ENCODE measurements at places on chromosomes 12 and 14.

DNA sequence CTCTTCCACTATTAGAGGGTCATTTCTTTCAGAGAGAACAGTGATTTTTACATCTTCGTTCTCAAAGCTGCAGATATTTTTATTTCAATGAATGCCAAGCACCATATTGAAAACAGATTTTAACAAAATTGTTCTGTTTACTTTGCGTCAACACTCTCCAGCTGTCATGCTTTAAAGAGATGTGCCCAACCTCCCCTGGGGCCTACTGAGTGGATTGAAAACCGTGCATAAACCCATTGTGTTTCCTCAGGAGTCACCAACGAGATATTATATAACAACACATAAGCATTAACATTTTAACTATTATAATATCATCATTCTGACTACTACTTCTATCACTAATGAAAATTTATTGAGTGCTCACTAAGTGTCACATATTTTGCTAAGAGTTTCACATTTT is 81.6 kb downstream of the MYF5 start:
- DNase-seq, result no peak

GRCh38 chr12:118337194-118337838 is 35.4 kb downstream of the TAOK3 start:
- no peak for DNase-seq

GRCh38 chr12:5163661-5164060 is 120.0 kb downstream of the KCNA5 start:
- DNase-seq, result no peak

DNA sequence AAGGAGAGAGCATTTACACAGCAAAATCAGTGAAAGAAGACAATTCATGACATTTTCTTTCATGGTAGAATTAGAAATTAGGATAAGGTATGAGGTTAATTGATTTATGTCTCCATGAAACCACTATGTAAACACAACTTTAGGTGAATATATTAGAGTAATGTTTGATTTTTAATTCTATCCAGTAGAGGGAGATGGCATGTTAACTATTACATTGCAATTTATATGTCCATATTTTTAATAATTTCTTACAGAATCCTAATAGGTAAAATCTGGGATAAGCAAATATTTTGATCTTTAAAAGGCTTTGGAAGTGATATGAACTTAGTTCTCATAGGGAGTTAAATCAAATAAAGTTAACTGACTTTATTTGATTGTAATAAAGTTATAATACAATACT is 373.4 kb upstream of the PDE3A start:
- DNase-seq, result no peak

GRCh38 chr12:25364529-25365339 is 114.0 kb upstream of the KRAS start:
- no peak for DNase-seq

- DNase-seq, result no peak
Observed at GRCh38 chr12:57850854-57851430, 4.4 kb upstream of the CTDSP2 start.

GRCh38 chr14:33972583-33973081 is 21.8 kb upstream of the EGLN3 start:
- no peak for DNase-seq

- DNase-seq, result peak; percentile 36
Observed at GRCh38 chr12:108129017-108129812, at the start of gene WSCD2. TSS of gene WSCD2 (plus strand) at chr12:108129288. CDS start at chr12:108195833, 66,545 bp downstream.

GRCh38 chr14:71245659-71246361 is 338.6 kb downstream of the PCNX1 start:
- no peak for DNase-seq

DNA sequence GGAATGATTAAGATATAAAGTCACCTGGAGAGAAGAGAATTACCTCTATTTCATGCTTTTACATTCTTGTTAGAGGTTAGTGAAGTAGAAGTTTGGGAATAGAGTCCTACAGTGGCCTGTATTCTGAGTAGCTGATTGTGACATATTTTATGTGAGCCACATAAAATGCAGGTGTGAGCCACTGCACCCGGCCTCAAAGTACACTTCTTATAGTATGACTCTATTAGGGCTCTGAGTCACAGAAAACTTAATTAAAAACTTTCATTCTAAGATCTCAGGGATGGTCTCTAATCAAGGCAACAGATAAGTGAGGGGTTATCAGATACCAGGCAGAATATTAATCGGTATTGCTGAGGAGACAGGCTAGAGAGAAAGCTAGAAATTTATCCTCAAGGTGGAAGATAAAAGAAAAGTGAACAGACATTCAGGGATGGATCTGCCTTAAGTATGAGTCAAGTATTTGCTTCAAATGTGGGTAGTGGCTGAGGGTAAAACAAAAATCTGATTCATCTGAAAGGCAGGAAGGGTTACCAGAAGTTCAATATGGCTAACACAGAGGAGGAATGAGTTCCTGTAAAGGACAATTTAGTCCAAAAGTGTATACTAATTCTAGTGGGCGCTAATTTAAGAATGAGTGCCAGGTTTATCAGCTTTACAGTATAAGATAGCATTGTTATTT is 5.5 kb upstream of the G2E3 start:
- peak; percentile 70 for DNase-seq

DNA sequence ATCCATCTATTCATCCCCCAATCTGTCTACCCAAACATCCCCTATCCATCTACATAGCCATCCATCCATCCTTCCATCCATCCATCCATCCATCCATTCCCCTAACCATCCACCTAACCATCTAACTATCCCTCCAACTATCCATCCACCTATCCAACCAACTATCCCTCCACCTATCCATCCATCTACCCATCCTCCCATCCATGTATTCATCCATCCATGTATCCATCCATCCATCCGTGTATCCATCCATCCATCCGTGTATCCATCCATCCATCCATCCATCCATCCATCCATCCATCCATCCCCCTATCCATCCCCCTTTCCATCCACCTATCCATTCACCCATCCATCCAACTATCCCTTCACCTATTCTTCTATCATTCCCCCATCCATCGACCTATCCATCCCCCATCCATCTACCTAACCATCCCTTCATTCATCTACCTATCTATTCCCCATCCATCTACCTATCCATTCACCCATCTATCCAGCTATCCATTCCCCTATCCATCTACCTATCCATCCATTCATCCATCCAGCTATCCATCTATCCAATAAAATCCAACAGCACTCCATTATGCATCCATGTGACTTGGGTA is 131.7 kb downstream of the VRK1 start:
- DNase-seq, result no peak

DNA sequence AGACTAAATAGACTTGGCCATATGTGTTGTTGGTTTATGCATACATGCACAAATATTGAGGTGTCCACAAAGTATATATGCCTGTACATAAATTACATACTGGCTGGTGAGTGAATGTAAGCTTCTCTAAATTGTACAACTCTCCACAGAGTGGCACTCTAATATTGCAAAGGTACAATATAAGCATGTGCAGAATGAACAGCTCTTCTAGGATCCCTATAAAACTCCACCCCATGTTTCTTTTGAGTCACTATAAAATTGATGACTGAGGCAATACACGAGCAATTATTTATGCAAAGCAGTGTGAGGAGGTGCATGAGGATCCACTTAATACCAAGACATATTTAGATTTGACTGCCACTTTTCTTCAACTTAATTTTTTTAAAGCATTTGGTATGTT is 172.2 kb downstream of the NAV3 start:
- no peak for DNase-seq

DNA sequence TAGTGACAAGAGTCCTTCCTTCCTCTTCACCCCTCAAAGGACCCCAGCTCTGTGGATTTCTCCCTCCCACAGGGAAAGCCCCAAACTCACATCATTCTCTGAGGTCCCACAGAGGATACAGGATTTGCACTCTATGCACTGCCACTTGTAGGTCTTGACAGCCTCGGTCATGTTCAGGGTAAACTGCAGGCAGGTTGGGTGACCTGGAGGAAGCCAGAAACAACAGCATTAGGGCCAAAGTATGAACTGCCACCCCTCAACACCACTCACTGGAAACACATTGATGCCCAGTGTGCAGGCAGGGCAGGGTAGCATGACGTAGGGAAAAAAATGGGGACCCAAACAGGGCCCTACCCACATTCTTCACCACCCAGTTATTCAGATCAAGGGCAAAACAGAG is 264.4 kb downstream of the DPF3 start:
- no peak for DNase-seq

DNA sequence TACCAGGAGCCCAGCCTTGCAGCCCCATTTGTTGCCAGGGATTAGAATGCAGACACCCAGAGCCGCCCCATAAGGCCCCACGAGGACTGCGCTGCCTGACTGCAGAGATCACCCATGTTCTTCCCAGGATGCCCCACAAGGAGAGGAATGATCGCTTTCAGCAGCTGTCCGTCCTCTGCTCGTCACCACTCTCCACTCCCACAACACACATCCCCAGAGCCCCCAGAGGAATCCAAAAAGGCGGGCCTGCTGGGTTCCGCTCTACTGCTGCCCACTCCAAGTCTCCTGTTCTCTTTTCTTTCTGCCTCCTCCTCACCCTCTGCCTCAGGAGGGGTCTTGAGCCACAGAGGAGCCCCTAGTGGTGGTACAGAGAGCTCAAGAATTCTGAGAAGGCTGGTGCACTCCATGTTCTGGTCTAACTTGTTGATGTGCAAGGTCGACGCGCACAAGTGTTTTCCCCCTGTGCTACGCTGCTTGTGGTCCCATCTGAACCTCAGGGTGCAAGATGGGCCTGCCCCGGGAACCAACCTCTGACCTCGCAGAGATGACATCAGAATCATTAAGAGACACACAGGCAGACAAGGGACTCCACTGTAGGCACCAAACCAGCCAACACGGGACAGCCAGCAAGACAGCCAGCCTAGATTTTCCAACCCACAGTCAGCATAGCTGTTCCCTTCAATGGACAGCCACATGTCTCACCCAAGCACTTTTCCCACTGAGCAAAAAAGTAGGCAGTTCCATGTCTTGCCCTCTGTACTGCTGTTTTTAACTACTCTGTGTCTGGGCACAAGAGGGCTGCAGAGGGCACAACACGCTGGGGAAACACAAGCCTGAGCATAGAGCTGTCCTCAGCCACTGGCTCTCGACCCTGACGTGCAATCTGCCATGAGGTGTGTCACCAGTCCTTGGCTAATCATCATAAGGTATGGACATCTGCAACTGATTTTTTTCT is 29.9 kb downstream of the PXN start:
- DNase-seq, result no peak

- no peak for DNase-seq
Observed at GRCh38 chr12:119796292-119796691, 80.8 kb downstream of the CIT start.

GRCh38 chr12:99135376-99135775 is 490.3 kb downstream of the APAF1 start:
- DNase-seq, result no peak

DNA sequence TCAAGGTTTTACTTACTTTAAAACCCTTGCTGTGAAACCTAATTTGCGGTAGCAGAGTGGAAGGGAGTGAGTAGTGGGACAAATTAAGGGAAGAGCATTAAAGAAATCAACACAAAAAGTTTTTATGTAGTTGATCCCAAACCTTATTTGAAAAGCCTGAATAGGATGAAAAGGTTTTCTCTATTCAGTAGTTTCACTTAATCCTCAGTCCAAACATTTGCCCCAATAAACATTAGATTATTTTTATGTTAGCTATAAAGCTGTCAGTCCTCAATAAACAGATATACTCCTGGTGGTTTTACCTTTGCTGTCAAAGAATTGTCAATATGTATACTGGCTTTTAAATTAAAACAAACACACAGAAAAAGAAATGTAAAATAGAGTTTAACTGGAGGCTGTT is 136.0 kb downstream of the PAX9 start:
- DNase-seq, result no peak

- no peak for DNase-seq
Observed at GRCh38 chr12:47818467-47819137, 1.1 kb downstream of the HDAC7 start.

GRCh38 chr12:67531051-67531450 is 117.5 kb upstream of the DYRK2 start:
- no peak for DNase-seq

DNA sequence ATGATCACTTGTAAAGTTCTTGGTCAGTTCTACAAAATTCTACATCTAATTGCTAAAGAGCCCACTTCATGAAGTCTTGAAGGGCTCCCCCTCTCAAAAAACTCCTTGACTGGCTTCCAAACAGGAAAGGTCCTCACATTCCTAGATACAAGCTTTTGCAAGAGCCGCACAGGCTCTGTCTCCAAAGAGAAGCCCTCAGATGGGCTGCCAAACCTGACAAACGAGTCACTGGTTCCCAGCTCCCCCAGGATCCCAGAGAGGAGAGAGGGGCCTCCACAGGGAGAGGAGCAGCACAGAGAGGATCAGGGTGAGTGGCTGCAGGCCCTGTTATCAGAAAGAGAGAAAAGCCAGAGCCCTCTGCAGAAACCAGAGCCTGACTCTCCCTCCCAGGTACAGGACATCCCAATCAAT is 5.8 kb downstream of the NID2 start:
- DNase-seq, result no peak

DNA sequence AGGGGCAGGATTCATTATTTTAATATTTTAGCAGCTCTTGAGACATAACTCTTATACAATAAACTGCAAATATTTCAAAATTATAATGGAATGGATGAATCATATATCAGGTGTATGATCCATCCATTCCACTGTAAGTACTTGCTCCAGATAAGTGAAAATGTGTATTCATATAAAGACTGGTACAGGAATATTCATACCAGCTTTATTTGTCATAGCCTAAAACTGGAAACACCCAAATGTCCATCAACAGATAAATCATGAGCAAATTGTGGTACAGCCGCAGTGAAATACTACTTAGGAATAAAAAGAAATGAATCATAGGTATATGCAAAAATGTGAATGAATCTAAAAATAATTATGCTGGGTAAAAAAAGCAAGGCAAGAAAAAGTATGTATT is 263.6 kb upstream of the SYT10 start:
- no peak for DNase-seq

DNA sequence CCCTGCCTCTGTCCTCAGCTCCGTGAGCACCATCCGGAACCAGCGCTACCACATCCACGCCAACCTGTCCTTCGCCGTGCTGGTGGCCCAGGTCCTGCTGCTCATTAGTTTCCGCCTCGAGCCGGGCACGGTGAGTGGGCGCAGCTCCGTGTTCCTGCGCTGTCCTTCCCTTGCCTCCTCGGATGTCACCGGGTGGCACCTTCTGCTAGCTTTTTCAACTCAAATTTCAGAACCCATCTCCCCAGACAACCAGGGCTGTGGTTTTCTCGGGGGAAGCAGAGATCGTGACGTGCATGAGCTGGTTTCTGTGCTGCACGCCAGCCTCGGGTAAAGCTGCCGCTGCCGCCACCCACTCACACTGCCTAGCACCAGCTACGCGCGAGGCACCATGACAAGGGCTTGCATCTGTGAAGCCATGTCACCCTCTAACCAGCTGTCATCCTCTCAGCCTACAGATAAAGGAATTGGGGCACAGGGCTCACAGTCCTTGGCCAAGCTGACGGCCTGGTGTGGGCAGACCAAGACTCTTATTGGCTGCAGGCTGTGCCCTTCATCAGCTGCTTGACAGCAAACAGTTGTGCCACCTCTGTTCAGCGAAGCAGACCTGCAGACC is 152.1 kb downstream of the ADGRD1 start:
- no peak for DNase-seq

All from AG08395 (cell line).